Tracheal epithelial cell (primary cell): ENCODE measurements at places on chromosomes 1 and 21. TPM values are rescaled to one million over a fixed set of nuclear protein-coding genes. Genes with fewer than 3 reads are reported as not detected.

CDA gene
- 2.6 and 8.2 TPM in 2 replicates for total RNA-seq

DNASE2B gene
- total RNA-seq = not detected in 2 replicates

TNNI3K gene
- total RNA-seq = 0.24 and 3.6 TPM in 2 replicates

HES5 gene
- 2.2 and 5.1 TPM in 2 replicates for total RNA-seq

FAM167B gene
- not detected in 2 replicates for total RNA-seq

CITED4 gene
- total RNA-seq = 24.3 and 43.1 TPM in 2 replicates

TRPM2 gene
- total RNA-seq = under 0.01 and 0.24 TPM in 2 replicates

ADAM30 gene
- total RNA-seq = not detected in 2 replicates

OR2T6 gene
- not detected in 2 replicates for total RNA-seq

OLIG2 gene
- total RNA-seq = not detected in 2 replicates

GPATCH4 gene
- 14.5 and 14.7 TPM in 2 replicates for total RNA-seq

AIRE gene
- not detected in 2 replicates for total RNA-seq

CFAP74 gene
- total RNA-seq = not detected in 2 replicates

SLC1A7 gene
- not detected in 2 replicates for total RNA-seq

KRTAP19-3 gene
- not detected in 2 replicates for total RNA-seq

LYPD8 gene
- total RNA-seq = under 0.01 TPM in 1 of 2 replicates, not detected in the other

OR14K1 gene
- total RNA-seq = not detected in 2 replicates

PCP4 gene
- not detected in 2 replicates for total RNA-seq

IFI44L gene
- 0.96 TPM in 1 of 2 replicates, not detected in the other for total RNA-seq

HENMT1 gene
- total RNA-seq = 1.2 and 1.5 TPM in 2 replicates

AMY1B gene
- not detected in 2 replicates for total RNA-seq

SRGAP2C gene
- 4.1 and 10.4 TPM in 2 replicates for total RNA-seq

PPM1J gene
- total RNA-seq = 5.1 and 7.2 TPM in 2 replicates

IFFO2 gene
- 15.3 and 40.7 TPM in 2 replicates for total RNA-seq

TRIM58 gene
- 0.24 TPM in 1 of 2 replicates, not detected in the other for total RNA-seq

LCE1C gene
- 0.24 and 1.3 TPM in 2 replicates for total RNA-seq

RUSC1 gene
- 18.6 and 24.1 TPM in 2 replicates for total RNA-seq

FMO3 gene
- total RNA-seq = not detected in 2 replicates

RAVER2 gene
- total RNA-seq = 8.2 and 10.0 TPM in 2 replicates

METTL13 gene
- total RNA-seq = 12.4 and 21.0 TPM in 2 replicates

TRIM67 gene
- not detected in 2 replicates for total RNA-seq

NKAIN1 gene
- 0.24 TPM in 1 of 2 replicates, not detected in the other for total RNA-seq

RIMS3 gene
- 1.7 TPM in 2 replicates for total RNA-seq

CORT gene
- not detected in 2 replicates for total RNA-seq
